Fibroblast of skin of left quadriceps (primary cell): ENCODE measurements at places on chromosomes 5 and 9.

- no peak for DNase-seq
These were observed 202.0 kb upstream of the NR3C1 start for GRCh38 chr5:143605403-143606005.

DNA sequence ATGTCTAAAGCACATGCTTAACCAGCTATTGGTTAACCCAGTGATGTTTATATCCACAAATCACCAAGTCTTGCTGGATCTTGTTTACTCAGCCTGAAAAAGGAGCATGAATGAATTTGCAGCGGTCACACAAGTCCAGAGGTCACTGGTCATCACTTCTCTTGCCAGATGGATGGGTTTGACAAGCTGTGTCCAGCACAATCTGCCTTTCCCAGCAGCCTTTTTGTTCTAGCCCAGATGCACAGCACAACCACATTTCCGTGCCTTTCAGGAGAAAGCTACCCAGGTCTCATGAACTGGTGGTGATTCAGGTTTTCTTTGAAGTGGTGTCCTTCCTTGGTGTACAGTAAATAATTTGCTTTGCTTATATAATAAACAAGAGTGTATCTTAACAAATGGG lies 32.1 kb downstream of the TMEM252 start:
- DNase-seq, result no peak

GRCh38 chr5:23235246-23235645 lies 272.2 kb upstream of the PRDM9 start:
- no peak for DNase-seq

DNA sequence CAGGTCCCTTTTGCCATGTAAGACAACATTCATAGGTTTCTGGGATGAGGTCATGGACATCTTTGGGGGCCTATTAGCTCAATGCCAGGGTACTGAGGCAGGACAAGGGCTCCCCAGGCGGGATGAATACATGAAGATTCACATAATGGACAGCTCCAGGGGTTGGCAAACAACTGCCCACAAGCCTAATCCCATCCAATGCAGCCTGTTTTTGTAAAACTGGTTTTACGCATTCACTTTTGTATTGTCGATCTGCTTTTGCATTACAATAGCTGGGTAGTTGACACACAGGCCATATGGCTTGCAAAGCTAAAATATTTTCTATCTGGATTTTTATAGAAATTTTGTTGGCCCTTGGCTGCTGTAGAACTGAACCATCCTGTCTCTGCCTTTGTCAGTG lies 248.5 kb upstream of the PANK3 start:
- no peak for DNase-seq

GRCh38 chr9:97658707-97659106 lies 25.1 kb downstream of the NCBP1 start:
- no peak for DNase-seq

GRCh38 chr5:88825584-88826315 lies 57.2 kb downstream of the MEF2C start:
- no peak for DNase-seq
